ENCODE measurements at places on chromosomes 12 and 14.

- DNase-seq, result no peak
Observed at GRCh38 chr14:30928462-30928861, 54.1 kb downstream of the COCH start.

GRCh38 chr12:71162832-71163763 lies 5.3 kb upstream of the TSPAN8 start:
- no peak for DNase-seq

DNA sequence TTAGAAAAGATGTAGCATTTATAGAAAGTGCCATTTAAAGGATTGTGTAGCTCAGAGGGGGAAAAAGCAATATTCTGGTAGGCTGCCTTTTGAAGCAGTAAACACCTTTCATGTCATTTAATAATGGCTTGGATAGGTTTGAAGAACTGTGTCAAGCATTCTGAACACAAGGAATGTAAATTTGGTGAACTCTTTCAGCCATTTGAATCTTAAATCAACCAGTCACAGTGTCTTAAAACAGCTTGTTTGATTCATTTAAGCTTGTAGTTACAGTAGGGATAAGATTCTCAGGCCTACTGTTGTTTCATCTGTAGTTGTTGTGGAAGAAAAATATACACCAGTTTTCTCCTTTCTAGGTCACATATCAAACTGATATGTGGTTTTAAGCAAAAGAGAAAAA lies 299.4 kb upstream of the NOVA1 start:
- DNase-seq, result no peak

DNA sequence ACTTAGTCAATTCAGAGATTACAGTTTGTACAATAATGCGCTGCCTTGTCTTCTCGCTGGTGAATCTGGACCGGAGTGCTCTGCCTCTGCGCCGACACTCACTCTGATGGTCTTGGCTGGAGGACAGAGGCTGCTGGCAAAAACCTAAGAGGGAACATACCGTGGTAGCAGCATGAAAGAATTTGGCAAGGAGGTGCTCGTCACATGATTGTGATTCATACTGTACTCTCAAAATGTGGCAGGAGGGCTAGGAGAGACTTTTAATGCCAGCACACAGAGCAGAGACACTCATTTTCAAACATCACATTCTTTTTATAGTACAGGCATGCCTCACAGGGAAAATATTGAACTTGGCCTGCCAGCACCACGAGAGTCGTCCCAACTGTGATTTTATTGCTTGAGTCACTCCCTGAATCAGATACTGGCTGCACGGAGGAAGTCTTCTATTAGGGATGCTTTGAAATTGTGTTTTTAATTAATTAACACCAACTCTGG lies 67.8 kb downstream of the HMGA2 start:
- DNase-seq, result peak; percentile 55

- DNase-seq, result no peak
Observed at GRCh38 chr14:96059519-96060135, 20.5 kb downstream of the C14orf132 start.

GRCh38 chr12:102364709-102365108 lies 115.7 kb downstream of the IGF1 start:
- DNase-seq, result no peak

DNA sequence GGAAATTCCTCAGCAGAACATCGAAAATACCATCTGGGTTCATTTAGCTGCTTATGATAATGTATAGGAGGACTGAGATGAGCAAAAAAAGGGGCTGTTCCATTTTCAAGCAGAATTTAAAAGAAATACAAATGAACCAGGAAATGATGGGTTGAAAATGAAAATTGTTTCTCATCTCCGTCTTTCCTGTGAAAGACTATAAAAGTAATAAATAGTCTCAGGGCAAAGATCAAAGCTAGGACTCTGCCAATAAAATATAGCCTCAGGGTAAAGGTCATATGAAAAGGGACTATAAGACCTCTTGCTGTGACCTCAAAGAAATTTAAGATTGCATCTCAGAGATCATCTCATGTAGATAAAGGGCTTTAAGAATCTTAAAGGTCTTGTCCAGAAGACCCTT lies 478.0 kb downstream of the BTG1 start:
- DNase-seq, result no peak

Measured in 8988T (cell line).